ENCODE measurements at places on chromosomes 7 and 10. TPM values are rescaled to one million over a fixed set of nuclear protein-coding genes. Genes with fewer than 3 reads are reported as not detected.

RBP3 gene
- not detected for total RNA-seq

LRRN3 gene
- total RNA-seq, result 0.38 TPM

UCN3 gene
- not detected for total RNA-seq

CYP2C9 gene
- not detected for total RNA-seq

IMMP2L gene
- 9.8 TPM for total RNA-seq

CCL24 gene
- total RNA-seq, result not detected

CCAR1 gene
- 45.5 TPM for total RNA-seq

ORAI2 gene
- total RNA-seq, result 56.2 TPM

RARRES2 gene
- total RNA-seq, result 0.38 TPM

RELN gene
- total RNA-seq, result 4.4 TPM

KCTD7 gene
- 9.0 TPM for total RNA-seq

TUBAL3 gene
- 0.34 TPM for total RNA-seq

ACTA2 gene
- 37.6 TPM for total RNA-seq

SPDYE11 gene
- total RNA-seq, result not detected

All from kidney epithelial cell (primary cell).